ENCODE measurements at places on chromosomes 3 and 15.

DNA sequence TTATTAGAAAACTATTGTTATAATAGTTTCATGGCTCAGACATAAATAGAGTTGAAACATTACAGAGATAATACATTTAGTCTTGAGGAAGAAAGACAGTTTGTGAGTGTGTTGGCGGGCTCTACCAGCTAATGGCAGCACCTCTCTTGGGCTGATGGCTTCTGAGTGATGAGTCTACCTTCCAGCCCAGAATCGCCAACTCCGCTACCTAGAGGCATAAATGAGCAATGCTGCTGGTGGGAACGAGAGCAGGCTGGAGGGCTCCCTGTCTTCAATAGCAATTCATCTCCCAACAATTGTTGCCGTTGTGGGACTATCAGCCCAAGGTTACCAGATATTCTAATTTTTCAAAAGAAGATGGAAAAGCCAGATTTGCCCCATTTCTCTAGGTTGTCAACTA, 388.7 kb downstream of the FOXP1 start:
- no peak for DNase-seq

DNA sequence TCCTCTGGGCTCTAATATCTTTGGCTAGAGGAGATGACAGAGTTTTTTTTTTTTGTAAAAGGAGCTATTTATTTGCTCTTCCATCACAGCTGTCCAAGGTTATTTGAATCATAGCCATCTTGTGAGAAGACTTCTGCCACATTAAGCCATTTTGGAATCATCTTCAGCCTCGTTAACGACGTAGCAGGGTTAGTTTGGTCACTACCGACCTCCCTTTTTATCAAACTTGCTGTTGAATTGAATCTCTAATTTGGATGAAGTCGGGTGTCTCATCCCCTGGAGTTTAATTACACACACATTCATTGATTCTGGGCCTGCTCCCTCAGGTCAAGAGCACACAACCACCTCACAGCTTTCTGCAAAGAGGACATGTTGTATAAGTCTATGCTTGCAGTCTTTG, 238.7 kb downstream of the CPNE4 start:
- DNase-seq, result no peak

- DNase-seq, result no peak
Observed at GRCh38 chr3:111852540-111852939, 6.5 kb upstream of the PHLDB2 start.

GRCh38 chr3:36364260-36364659, 16.0 kb upstream of the STAC start:
- no peak for DNase-seq

DNA sequence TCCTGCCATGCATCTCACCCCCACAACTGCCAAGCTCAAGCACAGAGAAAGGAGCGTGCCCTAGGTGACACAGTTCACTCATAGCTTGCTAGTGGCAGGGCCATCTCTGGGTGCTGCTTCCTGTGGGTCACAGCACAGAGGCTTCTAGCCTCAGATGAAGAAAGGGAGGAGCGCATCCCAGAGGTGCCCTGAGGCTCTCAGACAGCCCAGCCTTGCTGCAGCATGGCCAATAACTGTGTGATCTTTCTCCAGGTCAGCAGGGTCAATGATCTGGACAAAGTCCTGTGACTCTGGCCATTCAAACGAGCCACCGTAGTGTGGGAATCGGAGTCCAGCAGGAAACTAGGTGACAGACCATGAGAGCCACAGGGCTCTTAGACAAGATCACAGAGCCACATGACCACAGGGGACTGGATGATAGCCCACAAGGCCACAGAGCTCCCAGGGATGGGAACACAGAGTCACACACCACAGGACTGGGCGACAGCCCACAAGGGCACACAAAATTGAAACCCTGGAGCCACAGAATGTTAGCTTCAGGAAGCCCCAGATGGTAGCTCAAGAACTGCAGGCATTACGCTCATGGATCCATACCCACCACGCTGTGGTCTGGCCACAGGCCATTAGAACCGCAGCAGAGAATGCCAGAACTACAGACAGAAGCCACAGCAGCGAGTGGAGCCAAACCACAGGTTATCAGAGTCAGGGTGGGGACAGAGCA, 25.9 kb upstream of the GRIP2 start:
- DNase-seq, result no peak

DNA sequence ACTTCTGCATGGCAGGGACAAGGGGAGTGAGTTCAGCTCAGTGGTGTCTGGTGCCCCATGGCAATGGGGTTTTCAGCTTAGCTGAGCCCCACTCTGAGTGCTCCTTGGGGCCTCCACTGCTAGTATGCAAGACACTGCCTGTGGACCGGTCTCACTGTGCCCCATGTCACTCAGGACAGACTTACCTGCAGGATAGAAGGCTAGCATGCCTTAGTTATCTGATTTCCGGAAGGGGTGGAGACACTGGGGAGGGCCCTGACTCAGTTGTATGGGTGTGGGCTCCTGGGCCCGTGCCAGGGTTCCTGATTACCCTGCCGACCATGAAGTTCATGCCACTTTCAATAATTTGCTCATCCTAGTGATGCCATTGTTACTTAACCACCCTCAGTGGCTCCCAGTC, 4.3 kb upstream of the SLC6A20 start:
- DNase-seq, result no peak

GRCh38 chr3:151811474-151811873, 2.4 kb upstream of the AADAC start:
- DNase-seq, result no peak

DNA sequence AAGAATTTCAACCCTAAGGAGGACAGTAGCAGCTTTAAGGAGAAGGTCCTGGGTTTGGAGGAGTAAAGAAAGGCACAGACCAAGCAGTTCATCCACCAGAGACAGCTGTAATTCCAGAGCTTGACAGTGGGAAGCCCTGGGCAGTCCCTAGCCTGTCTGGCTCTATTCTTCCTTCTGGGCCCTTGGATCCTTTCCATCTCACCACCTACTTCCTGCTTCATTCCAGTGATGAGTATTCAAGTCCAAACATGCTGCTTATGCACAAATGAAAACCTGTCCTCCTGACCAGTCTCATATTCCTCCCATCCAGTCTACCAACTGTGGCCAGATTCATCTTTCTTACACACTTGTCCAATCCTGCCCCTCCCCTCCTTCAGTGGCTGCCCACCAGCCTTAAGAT, 171.4 kb downstream of the CNTN3 start:
- no peak for DNase-seq

GRCh38 chr15:79644091-79644490, 212.0 kb downstream of the MINAR1 start:
- DNase-seq, result no peak

DNA sequence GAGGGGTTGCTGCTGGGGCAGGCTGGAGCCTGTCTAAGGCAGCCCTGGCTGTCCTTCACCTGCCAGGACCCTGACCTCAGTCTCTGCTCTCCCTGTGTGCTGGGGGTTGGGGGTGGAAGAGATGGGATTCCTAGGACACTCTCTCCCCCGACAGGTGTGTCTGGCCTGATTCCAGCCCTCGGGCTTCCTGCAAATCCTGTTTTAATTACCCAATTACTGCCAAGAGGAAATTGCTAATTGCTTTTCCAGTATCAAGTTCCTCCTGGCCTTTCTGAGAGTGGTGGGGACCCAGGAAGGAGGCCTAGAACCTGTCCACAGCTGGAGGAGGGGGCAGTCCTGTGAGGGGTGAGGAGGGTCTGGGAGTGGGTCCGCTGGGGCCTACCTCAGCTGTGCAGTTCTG, 15.8 kb downstream of the PLXNA1 start:
- no peak for DNase-seq

GRCh38 chr15:25886498-25887140, 23.5 kb upstream of the ATP10A start:
- DNase-seq, result no peak

GRCh38 chr15:84969257-84969656, 12.4 kb upstream of the PDE8A start:
- no peak for DNase-seq

- DNase-seq, result no peak
Observed at GRCh38 chr3:24318677-24319287, 175.9 kb downstream of the THRB start.

GRCh38 chr15:86256628-86257027, 177.0 kb downstream of the AGBL1 start:
- no peak for DNase-seq

DNA sequence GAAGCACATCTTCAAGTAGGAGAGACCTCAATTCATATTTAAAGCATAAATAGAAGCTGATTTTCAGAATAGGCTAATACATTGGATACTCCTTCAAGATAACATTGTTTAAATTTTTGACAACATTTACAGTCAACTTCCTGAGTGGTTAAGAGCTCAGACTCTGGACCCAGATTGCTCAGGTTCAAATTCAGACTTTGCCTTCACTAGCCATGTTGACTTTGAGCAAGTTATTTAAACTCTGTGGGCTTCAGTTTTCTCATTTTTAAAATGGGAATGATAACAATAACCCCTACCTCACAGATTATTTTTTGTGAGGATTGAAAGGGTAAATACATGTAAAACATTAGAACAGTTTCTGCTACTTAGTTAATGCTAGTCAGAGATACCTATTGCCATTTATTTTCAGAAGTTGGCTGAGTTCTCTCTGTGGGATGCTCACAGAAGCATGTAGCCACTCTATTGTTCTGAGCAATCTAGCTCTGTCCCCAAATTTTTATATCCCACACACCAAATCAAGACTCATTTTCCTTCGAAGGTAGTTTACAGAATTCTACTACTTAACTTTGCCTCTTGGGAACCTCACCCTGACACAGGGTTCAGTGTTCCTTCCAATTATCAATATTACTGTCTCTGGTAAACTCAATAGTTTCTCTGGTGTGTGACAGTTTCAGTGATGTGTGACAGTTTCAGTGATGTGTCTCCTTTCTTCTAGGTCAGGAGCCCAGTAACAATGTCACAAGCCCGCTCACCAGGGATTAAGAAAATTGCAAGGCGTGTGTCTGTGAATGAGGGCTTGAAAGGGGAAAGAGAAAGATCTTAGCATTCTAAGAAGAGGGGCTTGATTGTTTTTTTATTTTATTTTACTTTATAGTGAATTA, 79.4 kb upstream of the OSTN start:
- DNase-seq, result no peak

DNA sequence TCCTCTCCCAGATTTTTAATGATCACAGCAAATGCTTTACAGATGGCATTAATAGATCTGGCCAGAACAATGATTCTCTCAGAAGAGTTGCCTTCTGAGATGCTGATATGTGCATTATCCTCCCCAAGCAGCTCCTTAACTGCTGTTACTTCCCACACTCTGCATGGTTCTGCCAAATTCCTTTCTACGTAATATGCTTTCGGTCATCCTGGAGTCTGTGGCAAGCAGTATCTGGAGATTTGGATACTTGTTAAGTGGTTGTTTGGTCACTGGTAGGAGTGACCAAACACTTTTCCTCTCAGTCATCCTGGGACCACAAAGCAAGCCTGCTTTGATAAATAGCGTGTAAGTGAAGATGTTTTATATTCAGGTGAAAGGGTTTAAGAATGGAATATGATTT, 71.1 kb upstream of the CCNL1 start:
- no peak for DNase-seq

DNA sequence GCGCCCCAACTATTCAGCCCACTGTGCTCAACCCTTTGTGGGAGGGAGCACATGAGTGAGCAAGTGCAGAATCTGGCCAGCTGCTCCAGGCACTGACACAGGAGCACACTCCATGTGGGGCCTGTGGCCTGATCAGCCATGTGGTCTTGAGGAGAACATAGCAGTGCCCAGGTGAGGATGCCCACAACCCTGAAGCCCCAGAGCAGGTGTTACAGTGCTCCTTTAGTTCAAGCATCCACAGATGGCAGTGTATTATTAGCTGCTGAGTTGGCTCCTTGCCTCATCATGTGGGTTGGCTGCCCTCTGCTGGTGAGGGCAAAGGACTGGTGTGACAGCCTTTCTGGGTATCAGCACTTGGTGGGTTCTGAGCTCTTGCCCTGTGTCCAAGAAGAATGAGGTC, 1588.2 kb downstream of the SI start:
- DNase-seq, result no peak

GRCh38 chr15:36843822-36844221, 256.5 kb downstream of the MEIS2 start:
- no peak for DNase-seq

GRCh38 chr3:140251678-140252077, 316.7 kb downstream of the CLSTN2 start:
- no peak for DNase-seq

- no peak for DNase-seq
Observed at GRCh38 chr15:42402455-42403205, 43.3 kb downstream of the CAPN3 start.

DNA sequence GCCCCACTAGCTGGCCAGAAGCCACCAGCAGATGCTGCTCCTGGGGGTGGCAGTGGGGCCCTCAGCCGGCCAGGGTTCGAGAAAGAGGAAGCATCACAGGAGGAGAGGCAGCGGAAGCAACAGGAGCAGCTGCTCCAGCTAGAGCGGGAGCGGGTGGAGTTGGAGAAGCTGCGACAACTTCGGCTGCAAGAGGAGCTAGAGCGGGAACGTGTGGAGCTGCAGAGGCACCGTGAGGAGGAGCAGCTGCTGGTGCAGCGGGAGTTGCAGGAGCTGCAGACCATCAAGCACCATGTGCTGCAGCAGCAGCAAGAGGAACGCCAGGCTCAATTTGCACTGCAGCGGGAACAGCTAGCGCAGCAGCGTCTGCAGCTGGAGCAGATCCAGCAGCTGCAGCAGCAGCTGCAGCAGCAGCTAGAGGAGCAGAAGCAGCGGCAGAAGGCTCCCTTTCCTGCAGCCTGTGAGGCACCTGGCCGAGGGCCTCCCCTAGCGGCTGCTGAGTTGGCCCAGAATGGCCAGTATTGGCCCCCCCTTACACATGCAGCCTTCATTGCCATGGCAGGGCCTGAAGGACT, 17.5 kb upstream of the APEH start:
- DNase-seq, result no peak

Measured in GF-D8 (cell line).